ENCODE measurements at places on chromosomes 13 and 19.

GRCh38 chr13:30149248-30149647 is 158.1 kb downstream of the KATNAL1 start:
- DNase-seq = no peak

DNA sequence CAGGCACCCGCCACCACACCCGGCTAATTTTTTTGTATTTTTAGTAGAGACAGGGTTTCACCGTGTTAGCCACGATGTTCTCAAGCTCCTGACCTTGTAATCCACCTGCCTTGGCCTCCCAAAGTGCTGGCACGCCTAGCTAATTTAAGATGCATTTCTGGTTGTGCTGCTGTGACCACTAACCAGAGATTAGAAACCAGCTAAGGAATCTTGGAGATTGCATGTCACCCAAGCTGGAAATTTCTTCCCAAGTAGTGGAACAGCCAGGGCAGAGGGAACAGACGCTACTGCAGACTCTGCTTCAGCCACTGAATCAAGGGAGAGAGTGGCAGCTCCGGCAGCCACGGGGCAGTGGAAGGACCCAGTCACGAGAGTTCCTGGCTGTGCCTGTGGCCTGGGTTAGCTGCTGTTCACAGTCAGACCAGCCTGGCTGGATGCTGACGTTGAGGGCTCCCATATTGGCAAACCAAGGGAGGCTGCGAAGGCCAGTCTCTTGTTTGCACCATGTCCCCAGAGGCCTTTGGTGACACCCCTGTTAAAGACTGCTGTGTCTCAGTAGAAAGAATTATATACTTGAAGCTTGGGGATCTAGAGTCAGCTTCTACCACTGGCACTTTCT is 7.9 kb downstream of the TPM4 start:
- no peak for DNase-seq

DNA sequence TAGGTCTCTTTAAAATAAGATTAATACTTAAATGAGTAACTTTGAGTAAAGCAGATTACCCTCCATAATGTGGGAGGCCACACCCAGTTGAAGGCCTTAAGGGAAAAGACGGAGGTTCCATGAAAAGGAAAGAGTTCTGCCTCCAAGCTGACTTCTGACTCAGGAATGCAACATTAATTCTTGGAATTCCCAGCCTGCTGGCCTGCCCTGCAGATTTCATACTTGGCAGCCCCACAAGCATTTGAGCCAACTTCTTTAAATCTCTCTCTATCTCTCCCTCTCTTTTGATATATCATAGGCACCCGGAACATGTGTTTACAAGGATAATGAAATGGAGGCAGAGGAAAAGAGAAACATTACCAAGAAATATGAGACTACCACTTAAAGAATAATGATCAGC is 902.3 kb upstream of the MIR17HG start:
- peak; percentile 91 for DNase-seq

DNA sequence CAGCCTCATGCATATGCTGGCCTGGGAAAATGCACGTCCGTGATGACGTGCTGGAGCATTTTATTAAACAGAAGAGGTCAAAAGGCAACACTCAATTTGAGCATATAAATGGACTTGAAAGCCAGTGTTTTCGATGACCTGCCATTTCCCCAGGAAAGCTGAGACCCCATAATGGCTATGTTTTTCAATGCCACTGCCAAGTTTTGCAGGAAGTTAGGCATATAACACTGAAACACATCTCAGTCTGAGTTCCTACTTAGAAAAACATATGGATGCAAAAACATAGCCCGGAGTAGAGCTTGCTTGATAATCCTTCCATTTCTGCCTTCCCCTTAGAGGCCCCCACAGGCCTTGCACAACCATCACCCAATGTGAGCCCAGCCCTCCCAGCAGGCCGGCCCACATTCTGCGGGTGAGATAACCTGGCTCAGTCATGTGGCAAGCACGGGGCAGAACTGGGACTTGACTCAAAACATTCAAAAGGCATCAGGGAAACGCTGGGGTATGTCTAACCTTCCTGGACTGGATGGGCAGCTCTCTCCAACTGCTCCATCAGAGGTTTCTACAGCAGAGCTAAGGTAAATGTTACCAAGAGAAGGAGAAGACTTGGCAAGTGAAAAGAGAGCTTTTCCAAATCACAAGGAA is 24.9 kb downstream of the EPS15L1 start:
- no peak for DNase-seq

GRCh38 chr13:105920370-105920769 is 615.1 kb downstream of the EFNB2 start:
- peak; percentile 56 for DNase-seq

DNA sequence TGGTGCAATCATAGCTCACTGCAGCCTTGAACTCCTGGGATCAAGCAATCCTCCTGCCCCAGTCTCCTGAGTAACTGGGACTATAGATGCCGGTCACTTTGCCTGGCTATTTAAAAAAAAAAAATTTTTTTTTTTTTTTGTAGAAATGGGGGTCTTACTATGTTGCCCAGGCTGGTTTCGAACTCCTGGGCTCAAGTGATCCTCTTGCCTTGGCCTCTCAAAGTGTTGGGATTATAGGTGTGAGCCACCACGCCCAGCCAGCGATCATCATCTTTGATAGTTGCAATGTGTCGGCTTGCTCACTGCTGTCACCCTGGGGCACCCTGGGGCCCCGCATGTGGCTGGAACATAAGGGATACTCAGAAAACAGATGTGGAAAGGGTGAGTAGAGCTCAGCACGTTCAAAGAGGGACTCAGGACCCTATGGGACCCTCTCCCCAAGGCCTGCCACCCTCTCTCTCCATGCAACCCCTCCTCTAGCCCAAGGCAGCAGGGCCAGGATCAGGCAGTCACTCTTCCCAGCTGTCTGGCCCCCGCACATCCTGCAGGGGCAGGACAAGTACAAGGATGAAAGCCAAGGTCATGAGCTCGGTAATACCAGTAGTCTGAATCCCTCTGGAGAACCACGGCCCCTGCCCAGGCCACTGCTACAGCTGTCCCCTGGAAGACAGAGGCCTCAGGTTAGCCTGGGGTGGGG is 6.5 kb upstream of the CCL25 start:
- DNase-seq = no peak

GRCh38 chr13:77002590-77003190 is 10.8 kb downstream of the CLN5 start:
- DNase-seq = no peak

DNA sequence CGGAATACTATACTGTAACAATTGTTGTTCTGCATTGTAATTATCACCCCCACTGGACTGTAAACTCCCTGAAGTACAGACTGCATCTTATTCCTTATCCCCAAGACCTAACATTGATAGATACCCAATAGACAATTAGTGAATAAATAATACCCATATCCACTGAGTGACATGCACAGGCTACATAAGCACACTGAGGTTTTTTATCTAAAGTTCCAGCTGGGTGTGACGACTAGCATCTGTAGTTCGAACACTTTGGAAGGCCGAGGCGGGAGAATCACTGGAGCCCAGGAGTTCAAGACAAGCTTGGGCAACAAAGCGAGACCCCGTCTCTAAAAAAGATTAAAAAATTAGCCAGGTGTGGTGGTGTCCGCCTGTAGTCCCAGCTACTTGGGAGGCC is 2.5 kb downstream of the KPNA3 start:
- no peak for DNase-seq

- no peak for DNase-seq
Measured at GRCh38 chr13:30253830-30254229, 53.5 kb downstream of the KATNAL1 start.

- DNase-seq = no peak
Measured at GRCh38 chr19:3365093-3365835, 1.1 kb upstream of the NFIC start.

DNA sequence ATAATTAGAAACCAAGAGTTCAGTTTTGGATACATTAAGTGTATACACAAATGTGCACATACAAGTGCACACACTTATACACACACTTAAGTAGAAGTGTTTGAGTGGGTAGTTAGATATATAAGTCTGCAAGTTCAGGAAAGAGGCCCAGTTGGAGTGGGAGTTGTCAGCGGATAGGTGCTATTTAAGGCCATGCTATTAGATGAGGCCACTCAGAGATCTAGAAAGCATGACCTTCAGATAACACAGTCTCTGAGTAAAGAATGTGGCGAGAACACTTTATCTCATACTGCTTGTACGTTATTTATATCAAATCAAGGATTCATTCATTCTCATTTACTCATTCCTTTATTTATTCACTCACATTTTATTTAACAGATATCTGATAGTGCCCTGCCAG is 206.2 kb downstream of the POSTN start:
- no peak for DNase-seq

GRCh38 chr19:48745208-48745995 is 1.3 kb downstream of the IZUMO1 start:
- no peak for DNase-seq

GRCh38 chr13:97003071-97003470 is 8.8 kb upstream of the OXGR1 start:
- DNase-seq = no peak

- no peak for DNase-seq
Measured at GRCh38 chr13:47502166-47502565, 498.9 kb downstream of the SUCLA2 start.

DNA sequence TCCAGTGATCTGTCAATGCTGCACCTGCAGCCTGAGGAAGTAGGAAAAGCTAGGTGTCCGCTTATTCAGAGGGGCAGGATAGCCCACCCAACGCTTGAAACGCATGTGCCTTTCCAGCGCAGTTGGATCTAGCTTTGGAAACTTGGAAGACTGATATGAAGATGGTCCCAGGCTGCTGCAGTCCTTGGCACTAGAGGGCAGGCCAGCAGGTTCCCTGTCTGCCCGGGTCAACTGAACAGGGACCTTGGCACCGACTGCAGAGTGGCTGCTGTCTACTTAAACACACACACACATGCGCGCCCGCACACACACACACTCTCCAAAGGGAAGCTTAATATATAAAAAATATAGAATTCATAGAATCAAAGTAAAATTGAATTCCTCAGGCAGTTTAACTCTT is 100.0 kb downstream of the TSHZ3 start:
- no peak for DNase-seq

GRCh38 chr13:44620057-44620456 is 43.9 kb upstream of the TSC22D1 start:
- peak; percentile 73 for DNase-seq

GRCh38 chr13:34675626-34676025 is 266.4 kb upstream of the NBEA start:
- DNase-seq = no peak

DNA sequence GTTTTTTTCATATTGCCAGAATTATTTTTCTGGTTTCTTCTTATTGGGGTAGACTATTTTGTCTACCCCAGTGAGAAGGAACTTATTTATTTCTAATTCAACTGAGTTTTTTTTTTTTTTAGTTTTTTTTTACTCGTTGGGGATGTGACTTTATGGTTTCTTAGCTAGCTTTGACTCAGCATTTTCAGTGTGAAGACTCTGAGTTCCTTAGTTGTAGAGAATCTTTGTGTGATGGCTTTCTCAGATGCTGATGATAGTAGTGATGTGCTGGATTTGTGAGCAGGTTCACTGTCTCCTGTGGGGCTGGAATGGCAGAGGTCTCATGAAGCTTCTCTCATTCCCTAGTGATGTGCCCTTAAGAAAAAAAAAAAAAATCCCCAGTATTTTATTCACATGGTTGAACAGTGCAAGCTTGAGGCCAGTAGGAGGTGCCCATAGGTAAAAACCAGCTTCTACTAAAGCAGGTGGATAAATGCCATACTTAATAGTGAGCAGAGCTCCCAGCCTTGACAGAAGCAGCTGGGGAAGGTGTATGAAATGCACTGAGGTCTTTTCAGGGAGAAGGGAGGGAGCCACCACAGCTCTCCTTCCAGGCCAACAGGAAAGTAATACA is 106.2 kb upstream of the KLF5 start:
- DNase-seq = peak; percentile 1

- no peak for DNase-seq
Measured at GRCh38 chr19:29535984-29536508, 10.3 kb downstream of the VSTM2B start.

DNA sequence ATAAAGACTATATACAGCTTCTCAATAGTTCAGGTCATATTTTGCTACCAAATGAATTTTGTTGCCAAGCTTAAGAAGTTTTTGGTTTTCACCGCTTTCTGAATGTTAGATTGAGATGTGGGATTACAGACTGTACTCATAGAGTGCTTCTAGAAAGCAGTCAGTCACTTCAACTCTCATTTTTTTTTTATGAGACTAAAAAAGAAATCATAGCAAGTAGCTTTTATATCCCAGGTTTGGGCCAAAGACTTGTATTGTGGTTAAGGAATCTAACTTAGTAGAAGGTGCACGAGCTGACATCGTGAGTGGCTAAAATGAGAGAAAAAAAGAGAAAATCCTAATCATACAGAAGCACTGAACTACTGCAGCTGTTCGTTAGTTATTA is 2.2 kb upstream of the USPL1 start:
- DNase-seq = no peak

DNA sequence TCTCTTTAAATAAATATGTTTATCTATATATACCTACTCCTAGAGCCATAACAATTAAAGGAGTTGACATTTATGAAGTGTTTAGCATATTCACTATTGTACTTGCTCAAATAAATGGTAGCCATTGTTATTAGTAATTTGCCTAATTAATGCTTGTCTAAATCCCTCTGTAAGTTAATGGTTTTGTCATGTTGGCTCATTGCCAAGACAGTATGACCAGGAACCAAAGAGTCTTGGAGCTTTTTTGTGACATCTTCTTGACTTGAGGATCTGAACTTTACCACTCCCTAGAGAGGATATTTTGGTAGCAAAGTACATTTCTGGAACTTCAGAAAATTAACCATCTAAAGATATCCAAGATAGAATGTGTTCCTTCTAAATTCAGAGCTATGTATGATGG is 15.5 kb downstream of the FRY start:
- no peak for DNase-seq

DNA sequence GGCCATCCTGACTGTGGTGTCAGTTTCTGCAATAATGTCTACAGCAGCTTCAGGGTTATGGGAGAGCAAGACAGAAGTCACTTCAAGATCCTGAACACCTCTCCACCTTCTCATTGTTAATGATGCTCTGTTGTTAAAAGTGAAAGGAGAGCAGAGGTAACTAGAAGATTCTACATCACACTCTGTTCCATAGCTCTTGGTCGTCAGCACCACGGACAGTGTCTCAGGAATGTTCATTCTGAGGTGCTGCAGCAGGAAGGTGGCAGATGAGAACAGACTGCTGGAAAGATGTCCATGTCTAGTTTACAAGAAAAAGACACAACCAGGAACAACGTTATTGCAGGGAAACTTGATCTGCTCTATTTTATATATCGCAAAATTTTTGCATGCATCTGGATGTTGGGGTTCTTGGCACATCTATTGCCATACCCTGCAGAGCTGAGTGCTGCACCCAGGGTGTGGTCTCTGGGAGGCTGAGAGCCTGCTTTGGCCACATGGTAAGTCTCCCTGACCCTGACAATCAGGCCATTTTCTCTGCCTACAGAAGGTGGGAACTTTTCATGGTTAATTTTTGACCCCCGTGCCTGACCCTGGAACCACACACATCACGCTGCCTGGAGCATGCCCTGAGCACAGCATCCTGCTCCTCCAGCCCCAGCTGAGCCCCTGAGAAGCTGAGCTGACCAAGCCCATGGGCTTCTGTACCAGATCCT is 12.7 kb downstream of the CEACAM21 start:
- no peak for DNase-seq

GRCh38 chr19:29056535-29056934 is 156.4 kb downstream of the UQCRFS1 start:
- DNase-seq = no peak
